ENCODE measurements at places on chromosomes 16 and 17.

DNA sequence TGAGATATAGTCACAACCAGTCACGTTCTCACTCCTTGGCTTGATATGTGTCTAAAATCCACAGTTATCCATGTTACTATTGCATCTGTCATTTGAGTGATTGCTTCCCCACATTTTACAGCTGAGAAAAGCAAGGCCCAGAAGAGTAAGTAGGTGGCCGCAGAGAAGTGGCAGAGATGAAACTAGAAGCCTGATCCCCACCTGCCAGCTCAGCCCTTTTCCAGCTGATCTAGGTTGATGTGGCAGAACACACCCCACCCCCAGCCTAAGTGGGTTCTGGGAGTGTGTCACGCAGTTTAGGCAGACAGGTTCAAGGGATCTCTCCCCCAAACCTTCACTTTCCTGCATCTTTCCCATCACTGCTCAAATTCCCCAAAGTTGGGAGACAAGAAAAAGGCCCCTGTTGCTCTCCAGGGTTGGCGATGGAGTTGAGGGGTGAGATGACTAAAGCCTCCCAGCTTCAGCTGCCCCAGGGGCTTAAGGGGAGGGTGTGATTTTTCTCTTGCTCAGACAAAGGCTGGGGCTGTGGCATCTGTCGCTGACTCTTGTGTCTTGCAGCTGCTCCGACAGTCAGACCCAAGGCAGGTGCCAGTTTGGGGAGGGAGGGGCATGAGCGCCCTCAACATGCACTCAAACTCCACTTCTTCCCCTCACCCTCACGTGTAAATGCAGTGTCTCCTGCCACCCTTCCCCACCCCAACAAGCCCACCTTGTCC, 48.9 kb upstream of the LHX1 start:
- no peak for DNase-seq

GRCh38 chr17:13474073-13474800, 127.5 kb downstream of the HS3ST3A1 start:
- DNase-seq = no peak

GRCh38 chr16:78791926-78792325, 692.5 kb downstream of the WWOX start:
- no peak for DNase-seq

- no peak for DNase-seq
Observed at GRCh38 chr16:15976929-15977637, 27.7 kb downstream of the ABCC1 start.

GRCh38 chr17:19284005-19284959, 47.1 kb downstream of the EPN2 start:
- DNase-seq = no peak

- DNase-seq = no peak
Observed at GRCh38 chr16:80664786-80665185, 124.0 kb downstream of the DYNLRB2 start.

DNA sequence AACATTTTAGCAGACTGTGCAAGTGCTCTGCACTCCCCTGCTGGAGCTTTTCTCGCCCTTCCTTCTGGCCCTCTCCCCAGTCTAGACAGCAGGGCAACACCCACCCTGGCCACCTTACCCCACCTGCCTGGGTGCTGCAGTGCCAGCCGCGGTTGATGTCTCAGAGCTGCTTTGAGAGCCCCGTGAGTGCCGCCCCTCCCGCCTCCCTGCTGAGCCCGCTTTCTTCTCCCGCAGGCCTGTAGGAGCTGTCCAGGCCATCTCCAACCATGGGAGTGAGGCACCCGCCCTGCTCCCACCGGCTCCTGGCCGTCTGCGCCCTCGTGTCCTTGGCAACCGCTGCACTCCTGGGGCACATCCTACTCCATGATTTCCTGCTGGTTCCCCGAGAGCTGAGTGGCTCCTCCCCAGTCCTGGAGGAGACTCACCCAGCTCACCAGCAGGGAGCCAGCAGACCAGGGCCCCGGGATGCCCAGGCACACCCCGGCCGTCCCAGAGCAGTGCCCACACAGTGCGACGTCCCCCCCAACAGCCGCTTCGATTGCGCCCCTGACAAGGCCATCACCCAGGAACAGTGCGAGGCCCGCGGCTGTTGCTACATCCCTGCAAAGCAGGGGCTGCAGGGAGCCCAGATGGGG, 3.1 kb downstream of the GAA start:
- no peak for DNase-seq

- DNase-seq = no peak
Observed at GRCh38 chr16:23385441-23385840, 67.5 kb downstream of the COG7 start.

DNA sequence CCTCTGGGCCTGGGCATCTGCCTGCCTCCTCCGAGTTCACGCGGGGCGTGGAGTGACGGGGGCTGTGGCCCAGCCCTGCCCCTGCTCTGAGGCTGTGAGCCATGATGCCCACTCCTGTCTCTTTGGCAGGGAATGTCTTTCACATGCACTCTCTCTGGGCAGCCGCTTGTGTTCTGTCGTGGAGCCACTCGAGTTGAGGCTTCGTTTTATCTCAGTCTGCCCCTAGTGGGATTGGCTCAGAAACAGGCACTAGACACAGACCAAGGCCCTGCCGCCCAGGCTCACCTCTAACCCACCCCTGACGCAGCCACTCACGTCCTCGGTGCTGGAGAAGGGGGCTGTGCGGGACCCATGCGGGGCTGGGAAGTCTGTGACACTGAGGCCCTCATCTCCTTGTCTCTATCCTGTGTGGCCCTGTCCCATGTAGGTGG, 67.5 kb upstream of the KCTD5 start:
- no peak for DNase-seq

- DNase-seq = no peak
Observed at GRCh38 chr17:5405400-5405799, 14.1 kb downstream of the NUP88 start.

- no peak for DNase-seq
Observed at GRCh38 chr16:69514356-69514755, 51.4 kb upstream of the NFAT5 start.

DNA sequence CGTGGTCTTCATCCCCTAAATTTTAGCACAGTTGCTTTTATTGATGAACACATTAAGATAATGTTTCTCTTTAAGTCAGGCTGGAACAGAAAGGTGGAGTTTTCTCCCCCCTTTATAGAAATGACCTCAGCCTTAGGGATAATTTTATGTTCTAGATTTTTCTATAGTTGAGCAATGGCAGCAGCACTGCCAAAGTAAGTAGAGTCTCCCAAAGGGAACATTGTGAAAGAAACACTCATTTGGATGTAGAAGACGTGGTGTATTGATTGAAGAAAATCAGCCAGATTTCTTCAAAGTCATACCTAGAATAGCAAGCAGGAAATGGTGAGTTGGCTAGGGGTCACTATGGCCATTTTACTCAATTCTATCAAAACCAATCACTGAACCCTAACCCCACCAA, 122.5 kb downstream of the DNAH9 start:
- DNase-seq = no peak

DNA sequence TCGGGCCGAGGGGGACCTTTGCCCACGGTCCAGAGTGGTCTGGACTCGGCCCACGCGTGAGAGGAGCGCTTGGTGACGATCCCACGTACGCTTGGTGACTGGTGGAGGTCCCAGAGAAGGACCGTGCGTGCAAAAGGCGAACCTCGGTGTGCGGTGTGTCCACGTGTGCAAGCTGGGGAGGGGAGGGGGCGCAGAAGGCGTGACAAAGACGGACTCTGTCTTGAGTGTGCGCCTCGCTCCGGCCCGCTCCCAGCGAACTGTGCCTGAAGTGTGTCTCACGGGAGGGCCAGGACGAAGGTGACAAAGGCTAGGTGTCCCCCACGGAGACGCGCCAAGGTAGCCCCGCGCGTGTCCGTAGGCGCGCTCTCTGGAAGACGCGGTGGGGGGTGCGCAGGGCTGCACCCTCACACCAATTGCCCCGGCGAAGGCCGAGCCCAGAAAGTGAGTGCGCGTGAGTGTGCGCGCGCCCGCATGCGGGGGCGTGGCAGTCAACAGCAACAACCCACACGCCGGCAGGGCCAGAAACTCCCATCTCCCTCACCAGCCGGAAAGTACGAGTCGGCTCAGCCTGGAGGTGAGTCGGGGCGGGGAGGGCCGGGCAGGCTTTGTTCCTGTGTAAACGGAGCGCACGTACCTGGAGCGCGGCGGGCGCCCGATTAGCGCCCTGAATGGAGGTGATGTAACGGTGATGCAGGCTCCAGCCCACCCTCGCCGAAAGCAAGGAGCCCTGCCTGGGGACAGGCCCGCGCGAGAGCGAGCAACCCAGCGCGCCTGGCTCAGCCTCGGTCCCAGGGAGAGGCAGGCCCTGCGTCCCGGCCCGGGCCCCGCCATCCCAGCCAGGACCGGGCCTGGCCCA, at the start of gene GPRC5C:
Gene GPRC5C (plus strand): TSS at position 521 of the 856 bp plus-strand sequence. CDS start 7,689 bp downstream, outside the sequence.
- DNase-seq = peak; percentile 23

DNA sequence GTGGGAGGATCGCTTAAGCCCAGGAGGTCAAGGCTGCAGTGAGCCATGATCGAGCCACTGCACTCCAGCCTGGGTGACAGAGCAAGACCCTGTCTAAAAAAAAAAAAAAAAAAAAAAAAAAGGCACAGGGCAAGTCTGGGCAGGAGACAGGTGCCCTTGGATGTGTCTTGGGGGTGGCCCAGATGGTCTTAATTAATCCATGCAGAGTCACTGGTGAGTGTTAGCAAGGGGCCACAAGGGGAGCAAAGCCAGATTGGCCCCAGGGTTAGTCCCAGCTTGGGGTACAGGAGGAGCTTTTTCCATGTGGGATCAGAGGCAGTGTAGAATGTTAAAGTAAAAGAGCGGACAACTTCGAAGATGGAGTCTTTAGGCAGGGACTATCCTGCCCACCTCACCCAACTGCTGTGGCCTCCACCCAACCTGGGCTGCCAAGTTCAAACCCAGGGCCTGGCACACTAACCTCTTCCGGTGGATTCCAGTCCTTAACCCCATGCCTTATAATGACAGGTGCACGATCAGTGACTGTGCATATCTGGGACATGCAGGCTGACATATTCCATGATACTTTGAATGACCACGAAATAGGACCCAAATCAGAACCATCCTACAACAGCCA, 32.2 kb upstream of the MFSD6L start:
- no peak for DNase-seq

DNA sequence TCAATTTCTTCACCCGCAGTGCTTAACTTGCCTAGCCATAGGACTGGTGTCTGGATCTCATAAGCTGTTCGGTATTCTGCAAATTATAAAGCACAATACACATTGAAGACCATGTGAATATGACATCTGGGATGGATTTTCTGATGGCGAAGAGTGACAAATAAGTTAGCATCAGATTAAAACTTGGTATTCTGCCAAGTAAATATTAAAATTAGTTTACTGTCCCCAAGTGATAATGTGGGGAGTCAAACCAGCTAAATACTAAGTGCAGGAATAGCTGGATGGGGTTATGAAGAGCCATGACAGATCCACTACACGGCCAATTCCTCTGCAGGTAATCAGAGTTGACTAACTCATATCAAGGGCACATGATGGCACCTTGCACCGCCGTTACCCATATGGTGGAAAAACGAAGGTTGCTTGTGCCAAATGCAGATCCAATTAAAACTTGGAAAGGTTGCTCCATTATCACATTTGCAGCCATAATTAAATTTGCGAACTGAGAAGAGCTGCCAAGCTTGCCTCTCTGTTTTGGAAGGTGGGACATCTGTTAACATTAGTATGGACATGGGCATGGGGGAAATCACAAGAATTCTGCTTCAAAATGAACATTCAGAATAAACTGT, 114.9 kb upstream of the TOM1L1 start:
- DNase-seq = no peak

DNA sequence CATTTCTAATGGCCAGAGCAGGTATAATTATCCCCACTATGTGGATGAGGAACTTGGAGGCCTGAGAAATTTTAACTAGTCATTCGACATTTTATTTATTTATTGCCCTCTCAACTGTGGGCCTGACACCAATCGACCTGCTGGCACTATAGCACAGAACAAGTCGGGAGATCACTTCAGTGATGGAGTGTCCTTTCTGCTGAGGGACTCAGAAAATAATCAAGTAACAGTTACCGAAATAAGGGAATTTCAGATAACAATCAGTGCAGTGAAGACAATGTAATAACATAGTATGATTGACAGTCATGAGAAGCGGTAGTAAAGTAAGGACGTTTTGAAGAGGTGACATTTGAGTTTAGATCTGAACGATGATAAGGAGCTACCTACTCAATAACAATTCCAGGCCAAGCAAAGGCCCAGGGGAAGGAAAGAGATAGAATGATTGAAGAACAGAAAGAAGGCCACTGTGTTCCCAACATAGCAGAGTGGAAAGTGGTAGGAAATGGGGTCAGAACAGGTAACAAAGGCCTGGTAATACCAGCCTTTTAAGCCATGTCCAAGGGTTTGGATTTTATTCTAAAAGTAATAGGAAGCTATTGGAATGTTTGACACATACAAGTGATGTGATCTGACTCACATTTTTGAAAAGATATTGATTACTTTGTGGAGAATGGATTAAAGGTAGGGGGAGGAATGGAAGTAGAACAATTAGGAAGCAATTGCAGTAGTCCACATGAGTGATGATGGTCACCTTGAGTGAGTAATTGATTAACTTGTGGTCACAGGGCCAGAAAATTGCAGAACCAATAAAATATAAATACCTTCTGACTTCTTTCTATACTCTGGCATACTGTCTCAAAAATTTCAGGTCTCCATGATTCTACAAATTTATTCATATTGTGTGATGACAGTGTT, 1.4 kb downstream of the STXBP4 start:
- no peak for DNase-seq

DNA sequence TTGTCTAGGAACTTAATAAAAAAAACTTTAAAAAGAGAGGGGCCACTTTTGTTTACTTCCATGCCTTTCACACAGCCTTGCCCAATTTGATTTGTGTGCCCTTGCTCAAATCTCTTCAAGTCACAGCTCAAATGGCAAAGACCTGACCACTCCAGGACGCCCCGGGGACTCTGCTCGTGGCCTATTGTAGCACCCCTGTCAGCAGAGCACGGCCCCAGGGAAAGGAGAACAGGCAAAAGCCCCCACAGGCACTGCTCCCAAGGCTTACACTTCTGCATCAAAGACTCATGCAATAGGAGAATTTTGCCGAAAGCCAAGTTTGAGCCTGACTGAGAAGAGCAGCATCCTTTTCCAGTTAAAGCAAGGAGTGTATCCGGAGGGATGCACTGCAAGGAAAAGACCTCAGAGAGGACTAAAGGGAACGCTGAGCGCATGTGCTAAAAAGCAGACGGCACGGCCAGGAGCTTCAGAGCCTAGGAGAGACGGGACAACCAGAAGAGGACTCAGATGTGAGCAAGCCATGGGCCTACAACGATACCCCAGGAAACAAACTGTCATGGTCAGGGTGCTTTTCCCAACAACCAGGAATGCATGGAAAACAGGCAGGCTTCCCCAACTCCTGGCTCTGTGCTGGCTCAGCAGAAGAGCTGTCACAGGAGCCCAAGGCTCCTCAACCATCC, 8.2 kb downstream of the CREBBP start:
- no peak for DNase-seq

DNA sequence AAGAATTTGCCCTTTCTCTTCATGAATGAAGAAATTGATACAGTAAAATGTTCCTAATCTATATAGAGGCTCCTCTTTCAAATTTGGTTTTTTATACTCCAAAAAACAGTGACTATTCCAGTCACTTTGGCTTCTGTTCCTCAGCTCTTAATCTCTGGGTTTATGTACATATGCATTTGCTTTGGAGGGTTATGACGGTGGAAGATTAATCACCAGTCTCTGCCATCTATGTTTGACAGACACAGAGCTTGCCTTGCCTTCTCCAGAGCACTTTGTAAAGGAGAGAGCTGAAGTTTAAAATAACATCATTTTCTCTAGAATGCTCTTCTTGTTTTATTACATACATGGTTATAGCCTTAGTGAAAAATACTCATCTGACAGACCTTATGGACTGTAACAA, 99.3 kb downstream of the NLK start:
- DNase-seq = no peak
